CD4-positive, alpha-beta memory T cell (primary cell): ENCODE measurements at places on chromosomes 13 and 19. TPM values are rescaled to one million over a fixed set of nuclear protein-coding genes. Genes with fewer than 3 reads are reported as not detected.

DNA sequence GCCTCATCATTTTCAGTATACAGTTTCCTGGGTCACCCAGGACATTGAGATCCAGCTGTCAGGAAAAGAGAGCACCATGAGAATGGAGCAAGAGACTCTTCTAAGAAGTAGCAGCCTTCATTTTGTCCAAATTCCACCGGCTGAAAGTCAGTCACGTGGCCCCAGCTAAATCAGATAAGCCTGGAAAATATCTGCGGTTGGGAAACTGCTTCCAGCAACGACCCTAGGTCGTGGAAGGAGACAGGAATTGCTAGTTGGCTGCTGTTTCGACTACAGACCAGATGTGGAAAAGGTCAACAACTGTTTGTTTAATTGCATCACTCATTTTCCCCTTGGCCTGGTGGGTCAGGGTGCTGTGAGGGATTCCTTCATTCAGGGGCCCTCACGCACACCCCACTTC is 107.0 kb downstream of the ZNF536 start:
- H3K4me3 ChIP-seq, result no peak overlapping the region
- no peak for DNase-seq
- no peak overlapping the region for H3K27ac ChIP-seq
- H3K27me3 ChIP-seq, result no peaks in the 10 kb centered on the region

DNA sequence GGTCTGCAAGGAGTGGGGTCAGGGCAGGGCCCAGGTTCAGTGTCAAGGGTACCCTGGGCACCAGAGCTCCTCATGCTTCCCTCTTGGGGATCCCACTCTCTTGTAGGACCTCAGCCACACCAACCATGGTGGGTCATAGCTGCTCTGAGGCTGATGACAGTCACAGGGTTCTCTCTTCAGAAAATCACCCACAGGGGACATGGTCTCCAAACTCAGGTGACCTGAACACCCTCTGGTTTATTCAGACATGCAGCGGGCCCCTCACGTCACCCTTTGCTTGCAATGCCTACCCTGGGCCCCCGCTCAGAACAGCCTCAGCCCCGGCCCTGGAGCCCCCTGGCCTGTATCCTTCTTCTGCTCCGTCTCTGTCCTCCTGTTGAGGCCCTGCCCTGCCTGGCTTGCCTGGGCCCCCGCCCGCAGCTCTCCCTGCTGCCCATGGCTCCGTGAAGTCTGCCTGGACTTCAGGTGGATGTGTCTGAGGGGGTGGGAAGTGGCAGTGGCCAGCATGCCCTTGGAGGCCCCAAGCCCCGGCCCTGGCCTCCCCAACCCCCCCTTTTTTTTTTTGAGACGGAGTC is 20.4 kb downstream of the CHERP start:
- no peak overlapping the region for H3K4me3 ChIP-seq
- no peaks in the 10 kb centered on the region for H3K4me1 ChIP-seq
- H3K27me3 ChIP-seq, result no peaks in the 10 kb centered on the region

DNA sequence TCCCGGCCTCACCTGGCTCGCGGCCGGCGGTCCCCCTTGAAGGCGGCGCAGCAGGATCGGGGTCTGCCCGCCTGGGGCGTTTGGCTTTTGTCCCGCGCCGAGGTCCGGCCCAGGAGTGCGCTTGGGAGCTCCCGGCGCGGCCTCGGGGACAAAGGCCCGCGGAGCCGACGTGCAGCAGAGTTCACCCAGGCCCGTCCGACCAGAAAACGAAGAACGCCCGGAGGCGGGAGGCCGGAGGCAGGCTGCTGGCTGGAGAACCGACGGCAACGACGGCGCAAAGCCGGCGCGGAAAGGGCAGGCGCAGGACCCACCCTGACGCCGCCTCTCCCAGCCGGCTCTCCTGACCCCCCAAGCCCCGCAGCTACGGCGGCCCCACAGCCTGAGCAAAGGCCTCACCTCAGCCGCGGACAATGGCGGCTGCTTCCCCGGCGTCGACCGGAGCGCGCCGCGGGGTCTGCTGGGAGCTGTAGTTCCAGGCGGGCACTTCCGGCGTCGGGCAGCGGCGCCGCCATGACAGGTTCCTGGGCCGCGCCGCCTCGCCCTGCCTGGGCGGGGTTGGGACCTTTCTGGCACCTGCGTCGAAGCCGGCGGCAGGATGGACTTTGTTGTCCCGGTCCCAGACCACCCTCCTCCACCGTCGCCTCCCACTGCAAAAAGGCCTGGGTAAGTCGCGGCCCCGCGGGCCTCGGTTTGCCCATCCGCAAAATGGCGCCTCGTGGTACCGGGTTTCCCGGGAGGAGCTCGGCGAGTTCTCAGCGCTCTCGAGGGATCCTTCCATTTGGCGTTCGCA is at the start of gene ZNF606:
ZNF606 (minus strand) TSS at position 437 of the 790 bp plus-strand sequence. CDS start 1,501 bp downstream, outside the sequence.
- H3K36me3 ChIP-seq, result peaks cover 15% of the 10 kb centered on the region
- H3K27me3 ChIP-seq, result no peaks in the 10 kb centered on the region
- peaks cover 22% of the 10 kb centered on the region for H3K4me1 ChIP-seq
- H3K27ac ChIP-seq, result peak within 1 kb of the TSS; percentile 80

- H3K4me1 ChIP-seq, result no peaks in the 10 kb centered on the region
- H3K36me3 ChIP-seq, result no peaks in the 10 kb centered on the region
- H3K4me3 ChIP-seq, result no peak overlapping the region
- no peaks in the 10 kb centered on the region for H3K27me3 ChIP-seq
- H3K27ac ChIP-seq, result no peak overlapping the region
- DNase-seq, result no peak
Measured at GRCh38 chr13:21894703-21895699, 224.1 kb downstream of the FGF9 start.

GRCh38 chr19:48516536-48516935 is 4.9 kb upstream of the LMTK3 start:
- no peaks in the 10 kb centered on the region for H3K27me3 ChIP-seq
- H3K27ac ChIP-seq, result no peak overlapping the region
- H3K36me3 ChIP-seq, result no peaks in the 10 kb centered on the region
- H3K4me3 ChIP-seq, result no peak overlapping the region

GRCh38 chr13:114015969-114016295 is 42.1 kb upstream of the C13orf46 start:
- H3K4me1 ChIP-seq, result no peaks in the 10 kb centered on the region
- H3K27me3 ChIP-seq, result no peaks in the 10 kb centered on the region
- peaks cover 90% of the 10 kb centered on the region for H3K36me3 ChIP-seq
- H3K27ac ChIP-seq, result no peak overlapping the region

DNA sequence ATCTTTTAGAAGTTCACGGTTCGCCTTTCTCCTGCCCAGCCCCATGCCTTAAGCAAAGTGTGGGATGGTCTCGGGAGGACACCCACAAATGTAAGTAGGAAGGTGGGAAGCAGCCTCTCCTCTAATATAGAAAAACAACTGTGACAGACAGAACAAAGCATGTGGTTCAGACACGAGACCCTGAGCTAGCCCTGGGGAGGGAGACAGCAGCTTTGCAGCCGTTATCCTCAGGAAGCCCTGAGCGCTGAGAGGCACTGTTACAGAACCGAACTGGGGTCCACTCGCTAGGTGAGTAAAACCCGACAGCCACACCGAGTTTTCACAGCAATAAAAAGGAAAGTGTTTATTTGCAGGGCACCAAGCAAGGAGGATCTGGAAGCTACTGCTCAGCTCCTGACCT is 210.6 kb downstream of the UQCRFS1 start:
- no peaks in the 10 kb centered on the region for H3K36me3 ChIP-seq
- DNase-seq, result no peak
- H3K27ac ChIP-seq, result no peak overlapping the region
- no peak overlapping the region for H3K4me3 ChIP-seq
- no peaks in the 10 kb centered on the region for H3K4me1 ChIP-seq

DNA sequence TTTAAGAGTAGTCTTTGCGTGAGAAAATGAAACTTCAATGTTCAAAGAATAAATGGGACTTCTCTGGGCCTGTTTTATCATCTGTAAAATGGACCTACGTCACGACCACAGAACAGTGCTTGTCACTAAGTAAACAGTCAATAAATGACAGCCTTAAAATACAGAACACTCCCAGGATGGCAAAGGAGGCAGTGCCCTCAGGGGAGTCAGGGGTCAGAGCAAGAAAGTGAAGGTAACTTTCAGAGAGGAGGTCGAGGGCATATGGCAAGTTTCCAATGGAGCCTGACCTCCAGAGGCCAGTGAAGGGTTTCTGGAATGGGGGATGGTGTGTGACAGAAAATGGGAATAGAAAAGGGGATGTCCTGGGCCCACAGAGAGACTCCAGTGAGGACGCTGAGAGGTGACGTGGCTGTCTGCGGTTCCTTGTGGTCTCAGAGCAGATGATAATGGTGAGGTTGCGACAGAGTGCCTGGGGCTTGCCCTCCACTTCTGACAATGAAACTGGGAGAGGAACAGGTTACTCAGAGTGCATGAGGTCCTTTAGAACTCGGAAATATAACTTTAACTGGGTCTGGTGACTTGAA is 91.8 kb downstream of the UBL3 start:
- DNase-seq, result peak; percentile 84
- H3K4me1 ChIP-seq, result peaks cover 6% of the 10 kb centered on the region
- no peaks in the 10 kb centered on the region for H3K27me3 ChIP-seq
- H3K27ac ChIP-seq, result peak overlapping the region; percentile 6
- no peak overlapping the region for H3K4me3 ChIP-seq

GRCh38 chr19:35063940-35064818 is 22.7 kb downstream of the HPN start:
- no peaks in the 10 kb centered on the region for H3K36me3 ChIP-seq
- no peak overlapping the region for H3K27ac ChIP-seq
- DNase-seq, result no peak
- H3K4me3 ChIP-seq, result no peak overlapping the region
- peaks cover 6% of the 10 kb centered on the region for H3K4me1 ChIP-seq
- H3K27me3 ChIP-seq, result no peaks in the 10 kb centered on the region

- DNase-seq, result no peak
- H3K27ac ChIP-seq, result no peak overlapping the region
- H3K4me1 ChIP-seq, result no peaks in the 10 kb centered on the region
- H3K27me3 ChIP-seq, result no peaks in the 10 kb centered on the region
Measured at GRCh38 chr19:30102666-30103065, 160.6 kb downstream of the URI1 start.

- H3K4me1 ChIP-seq, result peaks cover 25% of the 10 kb centered on the region
- H3K27ac ChIP-seq, result peak overlapping the region; percentile 78
- H3K4me3 ChIP-seq, result peak overlapping the region; percentile 54
- DNase-seq, result peak; percentile 84
- no peaks in the 10 kb centered on the region for H3K27me3 ChIP-seq
Measured at GRCh38 chr19:18543814-18544475, 572 bp upstream of the FKBP8 start.

- H3K4me1 ChIP-seq, result no peaks in the 10 kb centered on the region
- no peaks in the 10 kb centered on the region for H3K36me3 ChIP-seq
- no peak for DNase-seq
- H3K27me3 ChIP-seq, result no peaks in the 10 kb centered on the region
- H3K4me3 ChIP-seq, result no peak overlapping the region
Measured at GRCh38 chr13:92390217-92390616, 836.4 kb upstream of the GPC6 start.

DNA sequence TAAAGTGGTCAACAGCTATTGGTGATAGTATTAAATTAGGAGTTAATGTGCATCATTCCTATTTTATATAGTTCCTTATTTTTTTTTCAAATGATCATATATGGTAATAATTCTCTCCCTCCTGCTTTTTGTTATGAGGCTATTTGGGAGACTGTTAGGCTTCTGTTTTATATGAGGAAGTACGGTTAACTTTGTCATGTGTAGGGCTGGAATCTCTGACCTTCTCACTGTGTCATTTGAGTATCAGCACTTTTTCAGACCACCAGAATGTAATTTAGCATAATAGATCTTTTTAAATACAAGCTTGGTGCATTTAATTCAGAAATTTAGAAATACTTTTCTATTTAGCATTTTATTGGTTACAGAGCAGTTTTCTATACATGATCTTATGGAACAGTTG is 7.7 kb downstream of the DGKH start:
- H3K4me3 ChIP-seq, result no peak overlapping the region
- no peaks in the 10 kb centered on the region for H3K27me3 ChIP-seq

DNA sequence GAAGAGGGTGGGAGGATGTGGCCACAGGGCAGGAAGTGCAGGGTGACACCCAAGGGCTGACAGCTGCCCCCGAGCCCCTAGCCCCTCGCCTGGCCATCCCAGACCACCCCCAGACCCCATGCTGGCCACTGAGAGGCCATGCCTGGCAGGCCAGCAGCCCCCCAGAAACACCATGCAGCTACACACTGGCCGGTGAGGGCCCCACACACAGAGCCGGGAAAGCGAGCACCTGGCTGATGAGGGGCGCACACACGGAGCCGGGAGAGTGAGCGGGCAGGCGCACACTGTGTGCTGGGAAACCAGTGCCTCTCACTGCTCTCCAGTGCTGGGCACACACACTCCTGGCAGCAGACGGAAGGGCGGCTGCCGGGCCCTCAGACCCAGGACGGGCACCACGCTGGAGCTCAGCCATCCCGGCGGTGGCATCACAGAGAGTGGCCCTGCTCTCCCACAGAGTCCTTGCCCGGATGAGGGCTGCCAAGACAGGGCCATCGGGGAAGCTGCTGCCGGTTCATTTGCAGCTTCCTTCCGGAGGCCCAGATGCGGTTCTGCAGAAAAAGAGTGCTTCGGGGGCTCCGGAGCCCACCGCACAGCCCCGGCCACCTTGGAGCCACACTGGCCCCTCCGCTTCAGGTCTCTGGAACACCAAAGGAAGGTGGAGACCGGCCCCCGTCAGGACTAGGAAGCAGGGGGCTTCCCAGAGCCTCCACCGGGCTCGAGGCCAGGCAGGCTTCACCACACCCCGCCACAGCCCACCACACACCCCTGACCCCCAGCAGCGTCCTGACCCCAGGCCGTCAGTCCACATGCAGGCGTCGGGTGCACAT is 76.4 kb downstream of the SPACA7 start:
- H3K36me3 ChIP-seq, result no peaks in the 10 kb centered on the region
- no peak overlapping the region for H3K27ac ChIP-seq
- no peaks in the 10 kb centered on the region for H3K27me3 ChIP-seq

- DNase-seq, result no peak
- no peak overlapping the region for H3K4me3 ChIP-seq
- H3K36me3 ChIP-seq, result no peaks in the 10 kb centered on the region
- no peak overlapping the region for H3K27ac ChIP-seq
- H3K27me3 ChIP-seq, result no peaks in the 10 kb centered on the region
Measured at GRCh38 chr13:44019651-44020050, 139.9 kb downstream of the LACC1 start.

- DNase-seq, result no peak
- no peaks in the 10 kb centered on the region for H3K4me1 ChIP-seq
- no peak overlapping the region for H3K4me3 ChIP-seq
- H3K36me3 ChIP-seq, result no peaks in the 10 kb centered on the region
- H3K27me3 ChIP-seq, result no peaks in the 10 kb centered on the region
Measured at GRCh38 chr13:66618702-66619101, 611.4 kb downstream of the PCDH9 start.

GRCh38 chr19:4267101-4267900 is 11.8 kb upstream of the SHD start:
- H3K4me1 ChIP-seq, result peaks cover 7% of the 10 kb centered on the region
- no peak overlapping the region for H3K27ac ChIP-seq
- no peaks in the 10 kb centered on the region for H3K27me3 ChIP-seq
- H3K4me3 ChIP-seq, result no peak overlapping the region

DNA sequence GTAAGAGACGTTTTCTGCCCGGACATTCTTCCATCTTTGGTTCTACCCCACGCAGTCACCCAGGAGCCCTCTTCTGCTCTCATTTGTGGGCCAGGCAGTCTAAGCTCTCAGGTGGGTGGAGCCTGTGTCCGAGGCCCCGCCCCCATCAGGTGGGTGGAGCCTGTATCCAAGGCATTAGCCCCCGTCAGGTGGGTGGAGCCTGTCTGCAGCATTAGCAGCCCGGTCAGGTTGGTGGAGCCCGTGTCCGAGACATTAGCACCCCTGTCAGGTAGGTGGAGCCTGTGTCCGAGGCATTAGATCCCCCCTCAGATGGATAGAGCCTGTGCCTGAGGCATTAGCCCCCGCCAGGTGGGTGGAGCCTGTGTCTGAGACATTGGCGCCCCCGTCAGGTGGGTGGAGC is 45.5 kb upstream of the C13orf46 start:
- no peak overlapping the region for H3K4me3 ChIP-seq
- no peak overlapping the region for H3K27ac ChIP-seq
- peak; percentile 45 for DNase-seq
- no peaks in the 10 kb centered on the region for H3K4me1 ChIP-seq
- H3K27me3 ChIP-seq, result no peaks in the 10 kb centered on the region

ADAMTSL5 gene
- total RNA-seq, result 3.6 TPM

KIR3DL1 gene
- not detected for total RNA-seq

PSG4 gene
- total RNA-seq, result not detected

GAPDHS gene
- total RNA-seq, result not detected

CRB3 gene
- total RNA-seq, result 4.2 TPM
